Activated CD8-positive, alpha-beta T cell treated with anti-CD3 and anti-CD28 coated beads for 36 hours (primary cell): ENCODE measurements at places on chromosomes 11 and 22. TPM values are rescaled to one million over a fixed set of nuclear protein-coding genes. Genes with fewer than 3 reads are reported as not detected.

DNA sequence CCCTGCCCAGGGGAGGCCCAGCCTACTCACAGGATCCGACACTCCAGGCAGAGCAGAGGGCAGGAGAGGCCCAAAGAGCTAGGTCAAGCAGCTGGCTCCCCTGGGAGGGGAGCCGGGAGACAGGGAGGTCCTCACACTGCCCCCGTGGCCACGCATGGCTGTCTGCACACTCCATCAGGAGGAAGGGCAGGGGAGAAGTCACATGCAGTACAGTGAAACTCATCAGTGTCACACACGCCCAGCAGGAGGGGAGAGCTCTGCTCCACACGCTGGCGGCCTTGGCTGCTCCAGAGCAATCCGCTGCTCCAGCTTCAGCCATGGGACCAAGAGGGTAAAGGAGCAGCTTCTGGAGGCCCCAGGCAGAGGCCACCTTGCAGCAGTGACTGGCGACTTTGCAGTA is 14.3 kb downstream of the TCIRG1 start:
- peaks cover 12% of the 10 kb centered on the region for H3K36me3 ChIP-seq
- DNase-seq, result no peak
- H3K4me1 ChIP-seq, result no peaks in the 10 kb centered on the region
- H3K27ac ChIP-seq, result no peak overlapping the region
- no peaks in the 10 kb centered on the region for H3K27me3 ChIP-seq
- no peak overlapping the region for H3K4me3 ChIP-seq

DNA sequence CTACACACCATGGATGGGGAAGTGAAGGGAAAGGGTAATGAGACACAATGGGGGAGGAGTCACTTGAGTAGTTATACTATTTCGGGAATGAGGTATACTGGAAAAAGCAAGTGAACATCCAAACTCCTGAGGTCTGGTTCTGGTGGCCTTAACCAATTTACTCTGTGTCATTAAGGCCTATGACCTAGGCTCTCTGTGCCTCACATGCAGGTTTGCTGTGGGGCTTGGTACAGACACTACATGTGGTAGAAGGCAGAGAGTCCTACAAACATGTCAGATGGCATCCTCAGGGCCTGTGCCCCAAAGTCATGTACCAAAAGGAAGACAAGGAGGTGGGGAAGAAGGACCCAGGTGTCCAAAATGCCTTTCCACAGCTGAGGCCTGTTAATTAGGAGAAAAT is 98.9 kb downstream of the TRIM29 start:
- no peaks in the 10 kb centered on the region for H3K4me1 ChIP-seq
- H3K4me3 ChIP-seq, result no peak overlapping the region
- peaks cover 22% of the 10 kb centered on the region for H3K27me3 ChIP-seq
- no peaks in the 10 kb centered on the region for H3K36me3 ChIP-seq

GRCh38 chr11:33828604-33829429 is 54.5 kb upstream of the FBXO3 start:
- H3K4me3 ChIP-seq, result no peak overlapping the region
- H3K4me1 ChIP-seq, result peaks cover 6% of the 10 kb centered on the region
- no peaks in the 10 kb centered on the region for H3K36me3 ChIP-seq
- no peak overlapping the region for H3K27ac ChIP-seq
- DNase-seq, result no peak
- H3K27me3 ChIP-seq, result peaks cover 47% of the 10 kb centered on the region

- H3K27me3 ChIP-seq, result peaks cover 7% of the 10 kb centered on the region
- H3K4me3 ChIP-seq, result no peak overlapping the region
- H3K4me1 ChIP-seq, result no peaks in the 10 kb centered on the region
- no peak for DNase-seq
Measured at GRCh38 chr11:130671801-130672700, 223.6 kb downstream of the ADAMTS15 start.

OR52L1 gene
- not detected for total RNA-seq

TCN2 gene
- total RNA-seq, result not detected

OR52I1 gene
- not detected for total RNA-seq

SUSD2 gene
- 0.95 TPM for total RNA-seq

P2RY6 gene
- not detected for total RNA-seq

- H3K4me1 ChIP-seq, result peaks cover 36% of the 10 kb centered on the region
- no peaks in the 10 kb centered on the region for H3K27me3 ChIP-seq
- no peak overlapping the region for H3K27ac ChIP-seq
- no peak for DNase-seq
- H3K4me3 ChIP-seq, result no peak overlapping the region
- peaks cover 17% of the 10 kb centered on the region for H3K36me3 ChIP-seq
Measured at GRCh38 chr22:49973018-49973961, 12.7 kb downstream of the PIM3 start.

MS4A15 gene
- total RNA-seq, result not detected

OR4C16 gene
- total RNA-seq, result not detected

ROBO4 gene
- not detected for total RNA-seq

KRTAP5-10 gene
- total RNA-seq, result not detected

DNA sequence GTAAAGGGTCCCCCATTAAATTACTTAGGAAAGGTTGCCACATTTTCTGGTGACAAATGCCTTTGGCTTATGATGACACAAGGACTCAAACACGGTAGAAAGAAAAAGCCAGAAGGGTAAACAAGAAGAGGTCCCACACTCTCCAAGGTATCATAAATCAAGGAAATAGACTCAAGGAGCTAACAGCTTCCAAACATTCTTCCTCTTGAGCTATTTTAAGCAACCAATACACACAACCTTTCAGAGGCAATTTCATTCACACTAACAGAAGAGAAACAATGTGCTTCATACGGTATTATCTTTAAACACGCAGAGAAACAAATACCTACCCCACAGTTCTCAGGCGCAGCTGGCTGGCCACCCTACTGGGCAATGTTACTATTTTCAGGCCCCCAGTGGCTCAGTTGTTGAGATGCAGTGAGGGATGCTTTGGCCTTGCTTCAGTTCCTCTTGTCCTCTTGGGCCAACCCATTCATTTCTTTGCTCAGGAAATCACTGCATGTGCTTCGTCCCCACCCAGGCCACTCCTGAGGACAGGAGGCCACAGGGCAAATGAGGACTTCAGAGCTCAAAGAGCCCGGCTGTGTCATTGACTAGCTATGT is 15.8 kb downstream of the ABTB2 start:
- no peaks in the 10 kb centered on the region for H3K36me3 ChIP-seq
- DNase-seq, result no peak
- no peaks in the 10 kb centered on the region for H3K27me3 ChIP-seq
- H3K4me3 ChIP-seq, result no peak overlapping the region

DNA sequence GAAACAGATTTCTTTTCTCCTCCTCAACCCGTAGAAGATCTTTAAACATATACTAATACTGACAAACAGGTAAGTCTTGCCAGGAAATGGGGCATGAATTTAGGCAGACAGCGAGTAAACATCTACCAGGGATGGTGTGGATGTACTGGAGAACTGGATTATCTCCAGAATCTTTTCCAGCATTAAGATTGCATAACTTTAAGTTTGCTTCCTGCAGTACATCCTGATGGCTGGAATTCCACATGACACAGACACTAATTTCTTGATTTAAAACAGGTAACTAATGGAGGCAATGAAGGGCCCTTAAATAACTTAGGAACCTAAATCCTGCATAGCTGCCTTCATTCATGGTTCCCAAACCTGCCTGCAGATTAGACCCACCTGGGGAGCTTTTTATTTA is 40.7 kb downstream of the JHY start:
- H3K36me3 ChIP-seq, result no peaks in the 10 kb centered on the region
- no peak overlapping the region for H3K4me3 ChIP-seq
- no peak for DNase-seq
- no peak overlapping the region for H3K27ac ChIP-seq
- no peaks in the 10 kb centered on the region for H3K27me3 ChIP-seq

KRTAP5-7 gene
- not detected for total RNA-seq

- peaks cover 3% of the 10 kb centered on the region for H3K27me3 ChIP-seq
- no peak overlapping the region for H3K27ac ChIP-seq
- peaks cover 12% of the 10 kb centered on the region for H3K4me1 ChIP-seq
- no peak overlapping the region for H3K4me3 ChIP-seq
- no peaks in the 10 kb centered on the region for H3K36me3 ChIP-seq
Measured at GRCh38 chr11:66962801-66963200, 4.6 kb upstream of the PC start.

- peaks cover 12% of the 10 kb centered on the region for H3K4me1 ChIP-seq
- no peak overlapping the region for H3K27ac ChIP-seq
- H3K27me3 ChIP-seq, result no peaks in the 10 kb centered on the region
- peak; percentile 50 for DNase-seq
Measured at GRCh38 chr11:64067230-64067993, 31.7 kb downstream of the FLRT1 start.

CHADL gene
- 0.23 TPM for total RNA-seq

DNA sequence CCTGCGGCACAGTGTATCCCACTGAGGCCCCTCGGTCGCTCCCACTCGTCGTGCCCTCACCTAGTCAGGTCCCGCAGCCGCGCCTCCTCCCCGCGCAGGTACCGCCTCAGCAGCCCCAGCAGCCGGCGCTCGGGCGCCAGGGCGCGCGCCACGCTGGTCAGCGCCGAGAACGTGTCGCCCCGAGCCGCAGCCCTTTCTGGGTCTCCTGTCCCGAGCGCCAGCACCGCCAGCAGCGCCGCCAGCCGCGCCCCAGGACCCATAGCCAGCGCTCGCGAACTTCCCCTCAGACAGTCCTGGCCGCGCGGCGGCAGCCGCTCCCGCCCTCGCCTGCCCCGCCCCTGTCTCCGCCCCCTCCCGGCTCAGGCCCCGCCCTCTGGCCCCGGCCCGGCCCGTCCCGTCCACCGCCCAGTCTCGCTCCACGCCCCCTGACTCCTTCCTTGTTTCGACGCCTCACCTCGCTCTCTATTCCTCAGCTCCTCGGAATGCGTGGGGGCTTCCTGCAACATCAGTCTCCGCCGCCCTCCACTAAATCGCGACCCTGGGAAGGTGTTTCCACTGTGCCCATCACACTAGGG is at the start of gene P4HA3:
P4HA3 (minus strand) TSS at position 289 of the 575 bp plus-strand sequence; CDS start at position 260, 29 bp downstream.
- H3K4me3 ChIP-seq, result peak within 1 kb of the TSS; percentile 49
- H3K27ac ChIP-seq, result no peak within 1 kb of the TSS
- H3K36me3 ChIP-seq, result no peaks in the 10 kb centered on the region
- peaks cover 32% of the 10 kb centered on the region for H3K27me3 ChIP-seq
- peaks cover 9% of the 10 kb centered on the region for H3K4me1 ChIP-seq

RASGRP2 gene
- total RNA-seq, result 8.2 TPM

GRCh38 chr22:28435982-28436381 is 243.7 kb downstream of the TTC28 start:
- H3K36me3 ChIP-seq, result no peaks in the 10 kb centered on the region
- H3K27ac ChIP-seq, result no peak overlapping the region
- H3K27me3 ChIP-seq, result peaks cover 3% of the 10 kb centered on the region

DNA sequence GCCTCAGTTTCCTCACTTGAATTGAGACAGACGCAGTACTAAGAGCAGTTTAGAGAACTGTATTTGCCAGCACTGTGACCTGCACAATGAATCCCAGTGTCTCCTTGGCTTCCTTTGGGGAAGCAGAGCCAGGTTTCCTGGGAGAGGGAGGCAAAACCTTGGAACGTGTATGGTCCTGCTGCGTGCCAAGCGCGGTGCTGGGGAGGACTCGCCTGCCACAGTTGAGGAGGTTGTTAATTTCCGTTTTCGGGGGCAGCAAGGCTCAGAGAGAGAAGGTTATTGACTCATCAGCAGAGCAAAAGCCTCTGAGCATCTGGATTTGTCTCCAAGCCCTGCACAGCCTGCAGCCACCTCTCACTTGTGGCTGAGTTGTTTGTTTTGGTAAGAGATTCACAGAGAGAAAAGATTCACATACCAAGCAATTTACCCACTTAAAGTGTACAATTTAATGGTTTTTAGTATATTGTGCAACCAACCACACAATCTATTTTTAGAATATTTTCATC is 10.8 kb downstream of the SYT12 start:
- H3K27me3 ChIP-seq, result peaks cover 32% of the 10 kb centered on the region
- DNase-seq, result no peak
- H3K4me1 ChIP-seq, result no peaks in the 10 kb centered on the region
- H3K27ac ChIP-seq, result no peak overlapping the region
- no peaks in the 10 kb centered on the region for H3K36me3 ChIP-seq

PTGDR2 gene
- total RNA-seq, result 0.38 TPM

CDC45 gene
- 109 TPM for total RNA-seq

OR51I1 gene
- total RNA-seq, result not detected

PANX3 gene
- not detected for total RNA-seq
